ENCODE measurements at places on chromosomes 3 and 15.

GRCh38 chr3:181253796-181254195 lies 264.3 kb upstream of the DNAJC19 start:
- DNase-seq: no peak

GRCh38 chr3:31465999-31466398 lies 66.7 kb upstream of the STT3B start:
- no peak for DNase-seq

DNA sequence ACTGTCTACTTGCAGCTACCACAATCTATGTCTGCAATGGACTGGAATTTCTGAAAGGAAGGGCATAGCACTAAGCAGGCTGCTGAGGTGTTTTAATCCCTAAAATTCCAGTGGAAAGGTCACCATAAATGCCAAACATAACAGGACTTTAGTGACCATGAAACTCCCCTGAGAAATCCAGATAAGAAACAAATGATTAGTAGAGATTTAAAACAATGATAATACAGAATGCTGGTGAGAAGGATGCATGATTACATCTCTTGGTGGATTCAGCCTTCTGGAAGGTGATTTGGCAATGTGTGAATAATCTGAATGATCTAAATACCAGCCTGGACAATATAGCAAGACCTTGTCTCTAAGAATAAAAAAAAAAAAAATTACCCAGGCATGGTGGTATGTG lies 475.0 kb upstream of the CBLB start:
- DNase-seq: no peak

- DNase-seq: no peak
Observed at GRCh38 chr15:52117549-52117948, 5.0 kb upstream of the BCL2L10 start.

DNA sequence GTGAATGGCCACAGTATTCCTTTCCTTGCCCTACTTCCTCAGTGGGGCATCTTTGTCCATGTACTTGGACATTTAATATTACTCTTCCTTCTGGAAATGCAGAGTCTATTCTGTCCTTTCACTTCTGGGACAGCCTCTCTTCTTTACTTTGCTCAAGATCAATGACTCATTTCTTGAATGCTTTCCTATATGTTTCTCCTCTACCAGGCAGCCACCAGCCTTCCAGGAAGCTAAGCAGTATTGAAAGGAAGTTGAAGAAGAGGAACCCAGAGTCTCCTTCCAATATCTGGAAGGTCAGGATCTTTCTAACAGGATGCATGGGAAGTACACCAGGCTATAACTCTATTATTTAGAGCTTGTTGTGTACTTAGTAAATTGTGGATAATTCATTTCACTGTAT lies 182.8 kb downstream of the CD47 start:
- no peak for DNase-seq

GRCh38 chr3:61872077-61872706 lies 310.8 kb downstream of the PTPRG start:
- DNase-seq: no peak

DNA sequence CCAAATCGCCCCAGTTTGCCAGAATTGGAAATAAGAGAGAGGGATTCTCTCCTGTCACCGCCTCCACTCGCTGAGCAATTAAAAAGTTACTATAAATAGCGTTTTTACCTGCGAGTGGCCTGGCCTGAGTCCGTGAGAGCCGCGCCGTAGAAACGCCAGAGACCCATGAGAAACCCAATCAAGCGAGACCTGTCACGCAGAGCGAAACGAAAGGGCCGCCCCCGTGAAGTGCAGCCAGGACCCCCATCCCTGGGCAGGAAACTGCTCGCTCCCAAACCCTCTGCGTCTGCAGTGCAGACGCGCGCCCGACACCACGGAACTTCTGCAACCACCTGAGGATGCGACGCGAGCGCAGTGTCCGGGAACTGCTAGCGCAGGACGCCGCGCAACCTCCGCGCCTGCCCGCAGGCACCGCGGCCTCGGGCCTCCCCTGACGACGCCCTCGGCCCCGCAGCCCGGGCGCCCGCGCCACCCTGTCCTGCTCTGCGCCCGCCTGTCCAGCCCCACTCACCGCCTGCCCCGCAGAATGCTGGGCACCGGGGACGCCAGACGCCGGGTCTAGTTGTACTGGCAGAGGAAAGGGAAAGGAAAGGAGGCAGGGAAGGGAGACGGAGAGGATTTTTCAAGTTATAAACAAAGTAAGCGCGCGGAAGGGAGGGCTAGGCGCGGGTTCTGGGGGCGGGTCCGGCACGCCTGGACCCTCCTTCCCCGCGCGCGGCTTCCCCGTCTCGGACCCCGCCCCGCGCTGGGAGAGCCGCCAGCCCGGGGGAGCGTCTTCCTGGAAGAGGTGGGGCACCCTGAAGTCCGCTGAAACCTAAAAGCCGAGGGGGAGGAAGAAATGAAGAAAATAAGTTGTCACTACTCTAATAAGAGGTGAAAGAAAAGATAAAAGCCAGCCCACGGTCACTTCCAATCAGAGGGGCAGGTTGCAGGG lies at the start of gene PLSCR4:
Gene PLSCR4, minus strand, starts transcription at position 657 of the 934 bp plus-strand sequence. CDS start 29,034 bp downstream, outside the sequence.
- DNase-seq: peak; percentile 6

DNA sequence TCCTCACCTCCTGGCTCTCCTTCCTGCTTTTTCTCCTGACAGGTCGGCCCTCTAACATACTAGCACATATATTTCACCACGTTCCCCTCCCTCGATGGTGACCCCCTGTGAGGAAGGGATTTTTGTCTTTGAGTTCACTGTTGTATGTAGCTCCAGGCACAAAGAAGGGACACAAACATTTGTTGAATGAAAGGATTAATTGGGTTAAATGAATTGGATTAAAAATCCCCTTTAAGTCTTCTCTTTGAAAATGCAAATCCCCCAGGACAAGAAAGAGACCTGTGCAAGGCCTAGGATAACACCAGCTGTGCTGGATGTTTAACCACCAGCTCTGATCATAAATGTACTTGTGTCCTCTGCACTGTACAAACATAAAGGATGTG lies 3.3 kb downstream of the CALML4 start:
- no peak for DNase-seq

GRCh38 chr15:52136442-52136980 lies 23.9 kb upstream of the BCL2L10 start:
- DNase-seq: no peak

GRCh38 chr3:4741404-4742307 lies 237.6 kb upstream of the BHLHE40 start:
- DNase-seq: no peak

- DNase-seq: no peak
Observed at GRCh38 chr15:39300451-39301153, 280.3 kb upstream of the THBS1 start.

DNA sequence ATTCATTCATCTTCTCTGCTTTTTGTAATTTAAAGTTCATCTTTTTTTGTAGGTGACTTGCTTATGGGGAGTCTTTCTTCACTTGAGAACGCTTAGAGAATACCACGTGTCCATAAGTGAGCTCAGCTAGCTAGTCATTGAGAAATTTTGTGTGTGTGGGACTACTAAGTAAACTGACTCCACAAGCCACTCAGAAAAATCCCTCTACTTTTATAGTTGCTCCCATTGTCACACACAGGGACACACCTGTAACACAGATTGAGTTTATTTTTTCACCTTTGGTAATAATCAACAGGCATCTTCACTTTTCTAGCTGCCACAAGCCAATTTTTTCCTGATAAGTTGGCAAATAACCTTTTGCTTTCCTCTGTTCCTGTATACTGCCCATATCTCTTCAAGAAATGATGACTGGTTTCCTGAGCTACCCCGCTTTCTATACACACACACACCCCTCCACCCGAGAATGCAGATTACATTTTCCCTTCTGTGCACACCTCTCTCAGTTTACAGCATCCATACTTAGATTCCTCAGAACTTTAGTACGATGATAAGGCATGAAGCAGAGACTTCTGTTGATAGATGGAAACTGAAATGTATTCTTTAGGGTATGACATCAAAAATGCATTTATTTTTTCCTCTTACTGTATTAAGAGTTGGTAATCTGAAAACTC lies 4.6 kb downstream of the TSC22D2 start:
- peak; percentile 63 for DNase-seq

DNA sequence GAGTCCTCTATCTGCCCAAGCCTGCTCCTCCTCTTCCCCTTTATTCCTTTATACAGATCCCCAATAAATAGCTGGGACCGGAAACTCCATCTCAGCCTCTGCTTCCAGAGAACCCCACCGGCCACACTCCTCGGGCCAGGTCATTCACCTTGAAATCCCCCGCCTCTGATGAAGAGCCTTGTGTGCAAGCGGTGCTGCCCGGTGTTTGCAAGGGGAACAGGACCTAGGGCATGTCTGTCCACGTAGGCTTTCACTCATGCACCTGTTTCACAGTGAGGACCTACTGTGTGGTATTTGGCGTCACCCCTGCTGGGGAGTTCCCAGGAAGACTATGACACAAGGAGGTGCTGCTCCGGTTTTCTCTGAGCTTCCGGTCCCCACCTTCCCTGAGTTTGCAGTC lies 54.0 kb downstream of the WNT7A start:
- DNase-seq: no peak

DNA sequence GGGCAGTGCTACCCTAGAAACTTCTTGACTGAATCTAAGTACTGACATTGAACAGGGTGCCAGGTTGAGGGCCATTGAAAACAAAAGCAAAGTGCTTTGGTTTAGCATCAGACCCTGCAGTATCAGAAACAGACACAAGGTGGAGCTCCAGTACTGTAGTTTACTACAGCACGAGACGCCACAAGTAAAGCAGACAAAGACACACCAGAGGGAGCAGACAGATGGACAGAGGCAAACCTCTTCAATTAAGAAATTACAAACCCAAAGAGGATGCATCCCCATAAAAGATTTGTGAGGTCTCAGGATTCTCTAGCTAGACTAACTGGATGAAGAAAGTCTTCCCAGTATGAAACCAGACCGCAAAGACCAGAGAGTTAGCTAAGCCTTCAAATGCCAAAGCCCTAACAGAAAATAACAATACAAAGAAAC lies 16.6 kb downstream of the TOP2B start:
- peak; percentile 87 for DNase-seq

GRCh38 chr3:161388855-161389254 lies 17.5 kb upstream of the SPTSSB start:
- no peak for DNase-seq

DNA sequence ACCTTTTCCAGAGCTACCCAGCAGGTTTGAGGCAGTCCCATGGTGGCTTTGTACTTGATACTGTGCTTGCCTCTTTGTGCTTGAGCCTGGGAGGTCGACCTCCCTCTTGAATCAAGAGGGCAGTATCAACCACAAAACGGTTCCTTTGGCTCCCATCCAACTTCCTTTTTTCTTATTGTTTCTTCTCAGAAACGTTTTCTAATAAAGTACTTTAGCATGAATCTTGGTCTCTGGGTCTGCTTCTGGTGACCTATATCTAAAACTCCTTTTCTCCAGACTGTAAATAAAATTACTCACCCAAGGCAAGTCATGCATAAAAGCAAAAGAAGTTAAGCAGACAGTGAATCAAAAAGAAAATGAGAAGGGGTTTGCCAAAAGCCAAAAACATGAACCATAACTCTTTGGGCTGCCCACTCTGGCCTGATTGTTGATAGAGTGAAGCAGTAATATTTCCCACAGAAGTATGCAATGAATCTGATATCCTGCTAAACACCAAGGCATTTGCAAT lies 112.2 kb upstream of the SLC4A7 start:
- DNase-seq: peak; percentile 17

DNA sequence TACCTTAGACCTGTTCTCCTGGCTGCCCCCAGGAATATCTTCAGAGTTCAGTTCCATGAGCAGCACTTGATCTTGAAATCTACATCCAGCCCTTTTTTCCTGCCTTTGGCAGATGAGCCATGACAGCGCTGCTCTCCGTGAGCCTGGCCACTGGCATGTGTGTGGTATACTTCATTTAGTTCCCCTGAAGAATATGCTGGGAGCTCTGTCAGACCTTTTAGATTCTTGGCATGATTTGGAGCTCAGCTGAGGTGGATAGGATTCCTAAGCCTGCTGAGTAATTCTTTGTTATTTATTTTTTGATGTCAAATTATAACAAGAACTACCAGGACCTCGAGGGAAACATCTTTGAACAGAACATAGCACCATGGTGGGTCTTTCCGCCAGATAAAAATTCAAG lies 121.7 kb downstream of the EDEM1 start:
- no peak for DNase-seq

DNA sequence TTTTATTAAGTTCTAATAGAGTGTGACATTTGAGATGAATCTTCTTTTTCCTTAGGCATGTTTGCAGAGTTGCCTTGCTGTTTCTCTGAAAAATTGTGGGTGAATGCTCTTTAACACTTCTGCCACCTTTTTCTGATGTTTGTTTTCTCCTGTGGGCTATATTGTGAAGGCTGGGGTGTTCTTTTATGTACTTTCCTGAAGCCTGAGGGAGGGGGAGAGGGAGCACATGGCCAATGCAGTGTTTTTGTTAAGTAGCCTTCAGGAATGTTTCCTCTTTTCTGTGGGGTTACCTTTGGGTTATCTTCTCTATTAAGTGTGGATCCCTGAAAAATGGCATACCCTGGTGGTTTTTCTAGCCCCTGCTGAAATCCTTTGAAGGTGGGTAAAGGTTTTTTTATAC lies 50.2 kb downstream of the CMC1 start:
- no peak for DNase-seq
